ENCODE measurements at places on chromosomes 4 and X.

DNA sequence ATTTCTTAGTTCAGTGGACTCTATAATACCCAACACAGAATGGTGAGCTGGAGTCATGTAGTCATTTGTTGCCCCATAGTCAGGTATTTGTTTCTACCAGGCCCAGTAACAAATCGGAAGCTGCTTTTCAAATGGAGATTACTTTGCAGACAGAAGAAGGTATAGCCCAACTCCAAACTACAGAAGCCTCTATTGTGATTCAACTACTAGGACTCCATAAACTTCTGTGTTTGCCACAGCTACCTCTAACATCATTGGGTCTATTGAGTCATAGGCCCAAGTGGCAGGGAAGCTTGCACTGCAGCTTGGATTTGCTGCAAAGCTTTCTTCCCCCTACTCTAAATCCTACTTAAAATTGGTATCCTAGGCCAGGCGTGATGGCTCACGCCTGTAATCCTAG lies 148.8 kb upstream of the STK26 start:
- DNase-seq = no peak

DNA sequence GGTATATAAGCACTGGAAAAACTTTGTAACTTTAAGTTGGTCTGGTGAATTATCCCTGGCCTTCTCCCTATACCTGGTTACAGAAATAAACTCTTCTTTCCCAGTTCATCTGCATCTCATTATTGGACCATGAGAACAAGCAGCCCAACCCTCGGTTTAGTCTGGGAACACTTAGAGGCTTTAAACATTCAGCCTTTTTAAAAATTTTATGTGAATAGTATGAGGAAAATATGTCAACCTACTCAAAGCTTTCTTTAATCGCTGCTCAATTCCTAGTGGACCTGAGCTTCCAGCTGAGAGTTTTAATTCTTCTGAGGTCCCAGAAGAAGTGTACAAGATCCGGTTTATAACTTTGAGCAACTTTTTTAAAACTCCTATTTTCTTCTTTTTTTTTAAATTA lies 358.6 kb upstream of the NOCT start:
- DNase-seq = no peak

- no peak for DNase-seq
These were observed 27.7 kb downstream of the CD99 start for GRCh38 chrX:2718821-2719220.

GRCh38 chr4:54572152-54572542 lies 85.6 kb upstream of the KIT start:
- DNase-seq = no peak

GRCh38 chr4:183503497-183504063 lies 1.3 kb upstream of the ING2 start:
- no peak for DNase-seq

GRCh38 chrX:110070970-110071369 lies 68.1 kb downstream of the TMEM164 start:
- DNase-seq = no peak

DNA sequence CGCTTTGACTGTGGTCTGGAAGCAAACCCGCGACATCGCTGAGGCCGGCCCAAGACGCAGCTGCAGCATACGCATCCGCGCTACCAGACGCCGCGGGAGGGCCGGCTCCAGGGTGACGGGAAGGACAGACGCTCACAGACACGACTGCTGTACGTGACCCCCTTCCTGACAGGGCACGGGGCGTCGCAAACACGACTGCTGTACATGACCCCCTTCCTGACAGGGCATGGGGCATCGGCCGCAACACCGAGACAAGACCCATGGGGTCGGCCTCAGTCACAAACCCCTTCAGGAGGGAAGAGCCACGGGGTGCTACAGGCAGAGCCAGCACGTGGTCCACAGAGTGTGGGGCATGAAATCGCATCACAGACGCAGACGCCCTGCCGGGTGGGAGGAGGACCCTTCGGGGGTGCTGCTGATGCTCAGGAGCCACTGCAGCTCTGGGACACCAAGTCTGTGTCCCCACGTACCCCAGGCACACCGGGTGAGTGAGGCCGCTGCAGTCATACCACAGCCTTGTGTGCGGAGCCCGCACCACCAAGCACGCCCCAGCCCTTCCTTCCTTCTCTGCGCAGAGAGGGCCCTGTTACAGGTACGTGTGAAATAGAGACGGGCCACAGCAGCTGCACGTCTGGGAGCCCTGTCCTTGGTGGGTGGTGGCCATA lies 38.7 kb upstream of the CPLX1 start:
- no peak for DNase-seq

GRCh38 chr4:21195682-21196081 lies 495.4 kb downstream of the PACRGL start:
- DNase-seq = no peak

Measured in T-helper 1 cell (primary cell).